ENCODE measurements at places on chromosomes 5 and 9.

GRCh38 chr5:160221082-160221481 lies 8.2 kb upstream of the FABP6 start:
- DNase-seq = no peak

DNA sequence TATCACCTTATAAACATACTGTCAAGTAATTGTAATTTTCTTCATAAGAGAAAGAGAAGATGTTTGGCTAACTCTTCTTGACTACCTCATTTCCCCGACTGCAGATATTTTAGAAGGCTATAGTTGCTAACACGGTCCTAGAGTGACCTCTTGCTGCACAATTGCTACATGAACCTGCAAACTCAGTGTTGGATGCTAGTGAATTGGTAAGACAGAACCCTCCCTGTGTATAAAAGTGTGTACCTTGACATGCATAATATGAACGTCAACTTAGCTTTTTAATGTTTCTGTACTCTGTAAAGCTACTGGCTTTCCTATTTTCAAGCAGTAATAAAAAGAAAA lies 46.7 kb upstream of the CER1 start:
- no peak for DNase-seq

- no peak for DNase-seq
These were observed 247.6 kb downstream of the TMEM232 start for GRCh38 chr5:110478895-110479294.

DNA sequence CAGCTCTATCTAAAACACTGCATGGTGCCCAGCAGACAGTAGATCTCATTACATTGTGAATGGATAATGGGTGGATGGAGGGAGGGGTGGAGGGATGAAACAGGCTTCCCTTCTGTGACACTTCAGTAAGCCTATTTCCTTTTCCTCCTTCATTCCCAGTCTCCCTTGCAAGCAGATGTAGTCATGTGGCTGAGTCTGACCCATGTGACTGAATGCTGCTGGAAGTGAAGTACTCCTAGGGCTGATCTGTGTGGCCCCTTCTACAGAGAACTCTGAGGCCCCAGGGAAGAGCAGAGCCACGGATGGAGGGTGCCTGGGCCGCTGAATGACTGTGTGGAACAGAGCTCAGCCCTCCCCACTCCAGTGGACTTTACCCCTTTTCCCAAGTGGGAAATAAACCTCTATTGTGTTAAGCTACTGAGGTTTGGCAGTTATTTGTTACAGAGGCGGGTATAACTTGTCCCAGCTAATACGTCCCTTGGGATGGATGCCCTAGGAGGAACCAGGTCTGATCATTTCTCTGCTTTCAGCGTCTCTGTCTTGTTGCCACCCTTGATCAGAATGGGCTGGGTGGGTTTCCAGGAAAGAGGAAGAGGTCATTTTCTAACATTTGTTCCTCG lies 176.1 kb upstream of the MVB12B start:
- DNase-seq = no peak
